ENCODE measurements at places on chromosomes 5 and 9.

DNA sequence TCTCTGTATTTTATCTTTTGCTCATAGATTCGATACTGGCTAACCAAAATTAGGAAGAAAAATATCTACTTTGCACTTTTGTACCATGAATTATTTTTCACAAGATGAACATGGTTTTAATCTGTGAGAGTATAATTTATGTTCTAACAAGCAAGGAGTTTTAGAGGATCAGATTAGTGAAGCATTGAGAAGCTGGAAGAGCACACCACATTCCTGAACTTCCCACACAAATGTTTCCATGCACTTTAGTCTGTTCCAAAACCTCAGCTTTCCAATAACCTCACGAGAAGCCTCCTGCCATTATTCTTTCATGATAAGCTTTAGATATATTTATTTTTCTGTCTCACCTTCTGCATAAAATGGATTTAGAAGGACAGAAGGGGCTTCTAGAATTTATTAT is 98.7 kb upstream of the MPDZ start:
- DNase-seq: no peak

DNA sequence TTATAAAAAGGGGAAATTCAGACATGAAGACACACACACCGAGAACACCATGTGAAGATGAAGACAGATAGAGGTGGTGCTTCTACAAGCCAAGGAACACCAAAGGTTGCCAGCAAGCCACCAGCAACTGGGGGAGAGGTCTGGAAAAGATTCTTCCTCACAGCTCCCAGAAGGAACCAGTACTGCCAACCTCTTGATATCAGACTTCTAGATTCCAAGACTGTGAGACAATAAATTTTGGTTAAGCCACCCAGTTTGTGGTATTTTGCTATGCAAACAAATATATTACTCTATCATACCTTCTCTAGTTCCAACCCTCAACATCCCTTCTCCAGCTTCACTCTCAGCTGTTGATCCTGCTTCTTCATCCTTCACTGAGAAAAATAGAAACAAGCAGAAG is 451.1 kb downstream of the EBF1 start:
- DNase-seq: no peak

- DNase-seq: peak; percentile 68
Observed at GRCh38 chr5:56838409-56839039, 23.2 kb downstream of the MAP3K1 start.

- no peak for DNase-seq
Observed at GRCh38 chr9:93198117-93198837, 14.3 kb downstream of the WNK2 start.

DNA sequence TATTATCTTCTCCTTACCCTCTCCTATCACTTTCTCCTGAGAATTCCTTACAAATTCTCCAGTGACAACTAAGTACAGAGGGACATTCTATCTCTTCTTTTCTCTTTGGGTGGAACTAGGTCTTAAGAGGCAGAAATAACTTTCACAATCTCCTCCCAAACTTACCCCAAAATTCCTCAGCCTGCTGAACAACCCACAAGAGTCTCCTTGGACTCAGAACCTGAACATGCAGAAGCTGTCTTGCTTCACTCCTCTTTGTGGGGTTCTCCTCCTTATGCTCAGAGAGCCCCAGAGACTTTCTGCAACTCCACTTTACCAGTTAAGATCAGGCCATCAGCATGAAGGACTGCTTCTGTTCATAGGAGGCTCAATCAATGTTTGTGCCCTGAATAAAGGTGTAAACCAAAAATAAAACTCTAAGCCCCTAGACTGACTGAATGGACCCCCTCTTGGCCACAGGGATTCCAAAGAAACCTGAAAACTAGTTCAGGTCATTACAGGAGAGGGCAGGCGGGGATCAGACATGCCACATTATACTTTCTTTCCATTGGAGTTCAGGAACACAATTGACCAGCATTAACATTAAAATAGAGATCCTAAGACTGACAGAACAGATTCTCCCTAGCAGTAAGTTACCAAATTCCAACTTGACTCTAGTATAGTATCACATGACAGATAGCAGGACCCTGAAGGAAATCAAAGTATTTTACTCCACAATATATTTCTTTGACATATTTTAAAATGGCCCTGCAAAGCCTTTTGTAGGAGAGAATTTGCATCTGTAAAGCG is 179.7 kb upstream of the FBXL17 start:
- DNase-seq: no peak

- DNase-seq: no peak
Observed at GRCh38 chr5:5967944-5968343, 410.4 kb downstream of the MED10 start.

GRCh38 chr5:371811-372555 is 50.5 kb downstream of the AHRR start:
- DNase-seq: no peak

Data from CD4-positive, alpha-beta T cell treated with Interleukin-2 at 100 ng/mL for 4 hours (primary cell).